ENCODE measurements at places on chromosomes 2 and 18.
A peak's percentile ranks its signal among the peaks of the same experiment; 100 is the strongest.

DNA sequence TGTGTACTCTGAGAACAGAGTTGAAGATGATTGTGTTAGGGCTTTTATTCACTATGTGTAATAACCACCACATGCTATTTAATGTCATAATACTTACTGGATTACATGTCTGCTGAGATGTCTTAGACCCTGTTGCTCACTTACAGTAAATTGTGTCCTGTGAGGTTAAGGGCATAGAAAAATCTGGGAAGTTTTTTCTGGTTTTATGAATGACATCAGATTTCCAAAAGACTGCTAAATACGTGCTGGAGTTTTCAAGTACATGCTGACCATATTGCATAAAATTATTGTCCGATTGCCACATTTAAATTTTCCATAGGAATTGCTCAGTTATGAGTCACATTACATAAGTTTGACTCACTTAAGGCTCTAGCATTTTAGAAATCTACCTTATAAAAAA lies 96.7 kb upstream of the COL5A2 start:
- no peak for DNase-seq

- DNase-seq, result no peak
These were observed 69.0 kb downstream of the ST6GAL2 start for GRCh38 chr2:106816974-106817373.

GRCh38 chr2:240955306-240956170 lies 42.9 kb upstream of the SNED1 start:
- no peak for DNase-seq

DNA sequence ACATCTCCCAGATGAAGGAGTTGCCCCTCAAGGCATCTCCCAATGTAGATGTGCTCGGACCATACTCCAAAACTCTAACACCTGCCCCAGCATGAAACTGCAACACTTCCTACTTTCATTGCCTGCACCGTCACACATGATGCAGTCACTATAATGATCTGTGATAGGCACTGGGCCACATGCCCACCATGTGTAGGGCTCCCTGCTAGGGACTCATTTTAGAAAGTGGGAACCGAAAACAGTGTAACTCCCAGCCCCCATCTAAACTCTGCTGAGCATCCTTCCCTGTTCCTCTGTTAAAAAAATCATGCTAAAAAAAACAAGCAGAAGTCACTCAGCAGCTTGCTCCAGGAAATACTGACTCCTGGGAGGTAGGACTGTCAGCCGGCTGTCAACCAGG lies 496.1 kb upstream of the RAB6C start:
- peak; percentile 2 for DNase-seq

DNA sequence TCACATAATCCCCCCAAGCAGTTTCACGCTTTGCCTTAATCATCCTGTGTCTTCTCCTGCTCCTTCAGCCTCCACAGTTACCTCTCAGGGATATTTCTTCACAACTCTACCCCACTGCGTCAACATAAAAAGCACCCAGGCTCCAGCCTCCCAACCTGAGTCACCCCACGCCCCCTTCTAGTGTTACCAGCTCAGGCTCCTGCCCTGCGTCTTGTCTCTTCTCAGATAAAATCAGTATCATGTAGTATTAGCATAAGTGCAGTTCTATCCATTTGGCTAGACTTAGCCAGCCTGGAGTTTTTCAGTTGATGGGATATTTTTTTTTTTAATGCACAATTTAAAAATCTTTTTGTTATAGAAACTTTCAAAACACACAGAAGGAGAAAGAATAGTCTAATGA lies 9.6 kb upstream of the PELI1 start:
- DNase-seq, result no peak

Measured in G401 (cell line).